Activated CD4-positive, alpha-beta memory T cell treated with anti-CD3 and anti-CD28 coated beads, Interleukin-2, amount 10 ng/mL, durations not matched to agents 7 days and 5 days (primary cell): ENCODE measurements at places on chromosomes 4 and X. TPM values are rescaled to one million over a fixed set of nuclear protein-coding genes. Genes with fewer than 3 reads are reported as not detected.

The NCAPG gene
- 77.7 TPM for total RNA-seq

DNA sequence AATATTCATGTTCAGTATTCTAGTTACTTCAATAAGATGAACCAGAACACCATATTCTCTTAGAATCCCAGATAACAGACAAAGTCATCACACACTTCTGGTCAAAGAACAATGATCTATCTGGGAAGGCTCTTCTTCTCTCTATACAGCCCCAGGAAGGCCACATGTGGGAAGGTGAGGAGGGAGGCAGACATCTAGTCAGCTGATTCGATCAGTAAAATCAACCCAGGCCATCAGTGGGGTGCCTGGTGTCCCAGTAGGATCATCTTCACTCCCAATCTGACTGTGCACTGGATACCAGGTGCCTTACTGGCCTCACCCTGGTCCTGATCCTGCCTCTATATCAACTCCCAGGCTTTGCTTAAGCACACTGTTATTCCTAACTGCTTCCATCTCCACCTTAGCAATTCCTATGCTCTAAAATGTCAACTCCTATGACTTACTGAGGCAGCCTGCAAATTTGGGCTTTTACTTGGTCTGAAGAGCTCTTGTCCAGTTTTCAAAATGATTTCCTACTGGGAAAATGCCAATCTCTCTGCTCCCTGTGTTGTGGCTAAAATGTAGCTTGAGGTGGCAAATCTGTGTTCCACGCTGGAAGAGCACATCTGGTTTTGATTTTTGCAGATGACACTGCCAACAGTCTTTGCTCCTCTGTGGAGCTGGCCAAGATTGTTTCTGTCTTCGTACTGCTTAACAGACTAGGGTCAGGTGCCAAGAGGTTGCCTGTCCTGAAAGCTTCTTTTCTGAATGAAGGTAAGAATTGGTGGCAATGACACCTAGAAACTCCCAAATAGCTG is 128.7 kb downstream of the MGST2 start:
- DNase-seq: no peak

GRCh38 chrX:66005830-66006449 is 33.9 kb downstream of the VSIG4 start:
- DNase-seq: no peak

GRCh38 chrX:116284400-116284799 is 113.9 kb downstream of the AGTR2 start:
- DNase-seq: no peak

The CITED1 gene
- total RNA-seq: not detected

- DNase-seq: no peak
These were observed 33.5 kb upstream of the RASSF6 start for GRCh38 chr4:73653695-73654106.

DNA sequence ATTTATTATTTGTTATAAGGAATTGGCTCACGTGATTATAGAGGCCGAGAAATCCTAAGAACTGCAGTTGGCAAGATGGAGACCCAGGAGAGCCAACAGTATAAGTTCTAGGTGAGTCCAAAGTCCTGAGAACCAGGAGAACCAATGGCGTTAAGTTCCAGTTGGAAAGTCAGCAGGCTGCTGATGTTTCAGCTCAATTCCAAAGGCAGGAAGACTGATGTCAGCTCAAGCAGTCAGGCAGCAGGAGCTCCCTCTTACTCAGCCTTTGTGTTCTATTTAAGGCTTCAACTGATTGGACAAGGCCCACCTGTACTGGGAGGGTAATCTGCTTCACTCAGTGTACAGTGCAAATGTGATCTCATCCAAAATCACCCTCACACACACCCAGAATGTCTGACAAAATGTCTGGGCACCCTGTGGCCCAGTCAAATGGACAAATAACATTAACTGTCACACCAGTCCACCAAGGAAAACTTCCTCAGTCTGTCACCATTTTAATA is 30.8 kb upstream of the TBL1X start:
- no peak for DNase-seq

The UPF3B gene
- total RNA-seq: 9.4 TPM

The FUNDC1 gene
- total RNA-seq: 9.5 TPM

The MAGEE1 gene
- total RNA-seq: 2.8 TPM
